ENCODE measurements at places on chromosomes 3 and 15. TPM values are rescaled to one million over a fixed set of nuclear protein-coding genes. Genes with fewer than 3 reads are reported as not detected.

GOLGA8Q gene
- total RNA-seq: 16.0 TPM

RASL12 gene
- total RNA-seq: not detected

CELSR3 gene
- 15.6 TPM for total RNA-seq

ONECUT1 gene
- total RNA-seq: not detected

CCR3 gene
- total RNA-seq: 1.3 TPM

MESD gene
- 28.0 TPM for total RNA-seq

OR5H1 gene
- not detected for total RNA-seq

LAMB2 gene
- 1.2 TPM for total RNA-seq

DPPA4 gene
- not detected for total RNA-seq

ISLR2 gene
- total RNA-seq: not detected

ZXDC gene
- 34.7 TPM for total RNA-seq

GNAT1 gene
- total RNA-seq: not detected

All from activated naive CD8-positive, alpha-beta T cell treated with anti-CD3 and anti-CD28 coated beads, Interleukin-2, amount 10 ng/mL, durations not matched to agents 7 days and 5 days (primary cell).